Stimulated activated CD4-positive, alpha-beta T cell treated with anti-CD3 and anti-CD28 coated beads, Interleukin-2, amount 100 ng/mL, for 24 hours (primary cell): ENCODE measurements at places on chromosomes 16 and 17.

GRCh38 chr16:79184464-79185030, 416.0 kb downstream of the MAF start:
- no peak for DNase-seq

DNA sequence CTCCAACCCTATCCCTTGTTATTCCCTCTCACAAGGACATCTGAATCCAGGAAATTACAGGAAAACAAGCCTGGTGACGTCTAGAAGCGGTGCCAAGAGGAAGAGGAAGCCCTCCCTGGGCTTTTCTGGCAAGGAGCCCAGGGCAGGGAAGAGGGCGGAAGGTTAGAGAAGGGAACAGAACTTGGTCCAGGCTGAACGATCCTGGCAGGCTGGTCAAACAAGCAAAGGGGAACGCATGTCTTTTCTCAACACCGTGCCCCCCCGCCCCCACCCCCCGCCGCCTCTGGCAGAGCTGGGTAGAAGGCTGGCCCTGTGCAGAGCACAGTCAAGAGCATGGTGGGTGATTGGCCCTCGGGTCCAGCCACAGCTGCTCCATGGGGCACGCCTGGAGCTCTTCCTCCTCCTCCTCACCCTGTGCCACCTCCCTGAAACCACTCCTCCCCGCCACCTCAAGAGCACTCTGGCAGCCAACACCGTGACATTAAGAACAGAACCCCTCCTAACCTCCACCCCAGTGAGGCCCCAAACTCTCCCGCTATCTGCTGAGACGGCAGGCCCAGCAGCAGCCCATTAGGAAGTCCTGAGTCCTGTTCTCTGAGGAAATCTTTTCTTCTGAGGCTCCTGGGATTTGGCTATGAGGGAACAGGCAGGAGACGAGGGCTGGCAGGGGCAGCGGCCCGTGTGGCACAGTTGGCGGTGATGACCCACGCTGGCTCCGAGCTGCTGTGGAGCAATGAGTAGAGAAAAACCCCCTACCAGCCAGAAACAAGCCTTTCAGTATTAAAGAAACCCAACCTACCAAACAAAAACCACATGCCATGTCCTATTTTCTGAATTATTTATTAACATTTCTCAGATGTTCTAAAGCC, 7.3 kb downstream of the C16orf86 start:
- DNase-seq: no peak

GRCh38 chr17:82092094-82092586, 5.9 kb downstream of the FASN start:
- DNase-seq: no peak

DNA sequence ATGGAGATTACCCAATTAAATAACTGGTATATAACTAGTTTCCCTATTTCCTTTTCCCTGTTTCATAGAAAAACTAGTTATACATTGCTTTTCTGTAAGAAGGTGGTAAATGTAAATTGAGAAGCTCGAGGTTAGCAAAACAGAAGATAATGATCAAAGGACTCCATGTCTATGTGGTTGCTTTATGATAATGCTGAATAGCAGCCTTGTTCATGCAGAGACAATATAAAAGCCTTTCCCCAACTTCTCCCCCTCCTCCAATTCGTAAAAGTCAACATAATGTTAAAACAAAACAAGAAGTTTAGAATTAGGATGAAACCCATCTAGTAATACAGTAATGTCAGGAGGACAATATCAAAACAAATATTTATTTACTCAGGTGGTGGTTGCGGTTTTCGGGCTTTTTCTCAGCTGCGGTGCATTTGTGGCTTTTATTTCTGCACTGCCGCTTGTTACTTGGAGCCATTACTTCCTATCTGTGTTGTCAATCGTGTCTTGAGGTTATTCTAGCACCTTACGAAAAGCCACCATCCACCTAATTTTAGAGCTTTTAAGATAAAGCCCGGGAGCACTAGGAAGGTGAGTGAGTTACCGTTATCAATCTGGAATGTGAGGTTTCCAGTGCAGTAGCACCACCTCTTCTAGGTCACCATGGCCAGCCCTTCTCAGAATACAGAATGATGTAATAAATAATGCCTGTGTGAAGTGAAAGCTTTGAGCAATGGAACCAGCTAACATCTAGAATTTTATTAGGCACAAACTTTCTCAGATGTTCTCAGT, 297.5 kb downstream of the CDH13 start:
- DNase-seq: no peak

GRCh38 chr16:66551788-66552285, 539 bp upstream of the CKLF start:
- DNase-seq: no peak

DNA sequence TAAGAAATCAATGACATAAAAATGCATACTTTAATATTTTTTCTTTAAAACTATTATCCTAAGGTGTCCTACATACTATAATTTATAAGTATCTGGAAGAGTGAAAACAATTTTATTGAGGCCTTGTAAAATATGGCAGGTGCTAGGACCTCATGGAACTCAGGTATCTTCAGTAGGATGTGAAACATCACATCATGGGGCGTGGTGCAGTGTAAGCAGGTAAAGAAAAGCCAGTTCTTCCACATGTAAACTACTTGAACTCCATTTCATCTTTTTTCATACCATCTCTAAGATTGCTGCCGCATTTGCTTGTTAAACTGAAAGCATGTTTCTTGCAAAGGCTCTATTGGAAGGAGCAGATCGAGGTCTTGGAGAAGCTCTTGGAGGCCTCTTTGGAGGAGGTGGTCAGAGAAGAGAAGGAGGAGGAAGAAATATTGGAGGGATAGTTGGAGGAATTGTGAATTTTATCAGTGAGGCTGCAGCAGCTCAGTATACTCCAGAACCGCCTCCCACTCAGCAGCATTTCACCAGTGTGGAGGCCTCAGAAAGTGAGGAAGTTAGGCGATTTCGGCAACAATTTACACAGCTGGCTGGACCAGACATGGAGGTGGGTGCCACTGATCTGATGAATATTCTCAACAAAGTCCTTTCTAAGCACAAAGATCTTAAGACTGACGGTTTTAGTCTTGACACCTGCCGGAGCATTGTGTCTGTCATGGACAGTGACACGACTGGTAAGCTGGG, at the start of gene CAPNS2:
Gene CAPNS2, plus strand, starts transcription at position 253 of the 744 bp plus-strand sequence. Its CDS starts 73 bp downstream, at position 326.
- DNase-seq: no peak

- DNase-seq: no peak
Observed at GRCh38 chr16:64617836-64618476, 503.9 kb downstream of the CDH11 start.

DNA sequence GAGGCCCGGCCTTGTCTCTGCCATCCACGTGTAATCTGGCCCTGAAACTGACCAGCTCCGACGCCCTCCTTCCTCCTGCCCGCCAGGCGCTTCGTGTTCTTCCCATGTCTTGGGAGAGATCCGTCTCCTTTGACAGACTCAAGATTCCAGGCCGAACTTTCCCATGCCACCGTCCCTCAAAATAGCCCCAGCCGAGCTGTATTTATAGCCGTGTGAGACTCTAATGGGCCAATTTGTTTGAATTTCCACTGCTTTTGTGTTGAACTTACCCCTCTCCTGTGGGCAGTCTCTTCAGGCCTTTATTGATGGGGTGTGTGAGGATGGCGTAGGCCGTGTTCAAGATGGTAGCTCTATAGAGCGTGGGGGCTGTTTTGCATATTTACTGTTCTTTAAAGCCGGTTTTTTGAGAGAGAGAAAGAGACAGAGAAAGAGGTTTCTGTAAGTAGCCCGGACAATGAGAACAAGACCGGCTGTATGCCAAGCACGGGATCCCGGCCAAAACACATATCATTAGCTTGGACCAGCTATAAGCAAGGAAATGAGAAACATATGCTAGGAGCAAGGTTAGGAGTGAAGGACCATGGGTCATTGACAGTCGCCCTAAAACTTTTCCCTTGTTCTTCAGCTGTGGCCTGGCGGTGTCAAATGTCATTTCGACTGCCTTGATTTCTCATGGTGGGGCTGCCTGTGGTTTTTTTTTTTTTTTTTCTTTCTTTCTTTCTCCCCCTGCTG, 124.5 kb upstream of the ZFHX3 start:
- no peak for DNase-seq

DNA sequence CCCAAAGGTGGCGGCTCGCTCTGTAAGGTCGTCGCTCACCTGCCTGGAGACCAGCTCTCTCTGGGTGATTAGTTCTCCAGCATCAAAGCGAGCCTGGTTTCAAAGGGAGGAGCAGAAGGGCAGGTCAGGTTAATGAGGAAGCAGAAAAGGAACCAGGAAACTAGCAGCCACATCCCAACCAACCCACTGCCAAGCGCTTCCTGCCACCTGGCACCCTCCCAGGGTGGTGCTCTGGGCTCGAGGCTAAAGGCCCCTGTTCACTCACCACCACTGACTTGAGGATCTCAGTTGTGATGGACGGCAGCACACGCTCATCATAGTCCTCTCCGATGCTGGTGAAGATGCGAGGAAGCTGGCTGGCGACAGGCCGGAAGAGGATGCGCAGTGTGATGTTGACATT, 5.6 kb downstream of the PHB1 start:
- DNase-seq: no peak

GRCh38 chr17:83136931-83137330, 57.5 kb downstream of the METRNL start:
- no peak for DNase-seq

DNA sequence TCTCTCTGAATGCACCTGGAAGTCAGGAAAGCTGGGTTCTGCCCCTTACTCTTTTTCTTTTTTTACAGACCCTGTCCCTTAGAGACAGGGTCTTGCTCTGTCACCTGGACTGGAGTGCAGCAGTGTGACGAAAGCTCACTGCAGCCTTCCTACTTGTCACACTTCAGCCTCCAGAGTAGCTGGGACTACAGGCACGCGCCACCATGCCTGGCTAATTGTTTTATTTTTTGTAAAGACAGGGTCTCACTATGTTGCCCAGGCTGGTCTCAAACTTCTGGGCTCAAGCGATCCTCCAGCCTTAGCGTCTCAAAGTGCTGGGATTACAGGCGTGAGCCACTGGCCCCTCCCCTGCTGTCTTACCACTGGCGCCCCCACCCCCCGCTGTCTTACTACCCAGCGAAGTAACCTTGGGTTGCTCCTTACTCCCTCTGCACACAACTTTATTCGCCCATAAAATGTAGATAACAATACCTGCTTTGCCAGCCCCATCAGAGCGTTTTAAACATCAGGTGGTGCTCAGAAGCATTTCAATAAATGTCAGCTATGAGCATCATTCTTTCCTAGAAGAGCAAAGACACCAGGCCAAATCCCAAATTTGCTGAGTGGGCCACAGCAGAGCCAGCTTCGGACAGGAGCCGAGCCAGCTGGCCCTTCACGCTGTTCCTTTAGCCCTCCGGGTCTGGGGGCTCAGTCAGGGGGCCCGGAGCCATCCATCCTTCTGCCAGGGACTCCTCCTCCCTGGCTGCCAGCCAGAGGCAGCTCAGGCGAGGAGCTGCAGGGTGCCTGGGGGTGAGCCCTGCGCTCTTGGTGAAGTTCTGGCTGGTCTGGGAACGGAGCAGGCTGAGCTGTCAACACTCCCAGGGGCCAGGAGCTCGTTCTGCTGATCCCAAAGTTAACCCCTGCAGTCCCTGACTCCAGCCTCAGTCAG, 24.4 kb downstream of the SRL start:
- DNase-seq: no peak
